NAMALWA (cell line): ENCODE measurements at places on chromosomes 5 and 9.

DNA sequence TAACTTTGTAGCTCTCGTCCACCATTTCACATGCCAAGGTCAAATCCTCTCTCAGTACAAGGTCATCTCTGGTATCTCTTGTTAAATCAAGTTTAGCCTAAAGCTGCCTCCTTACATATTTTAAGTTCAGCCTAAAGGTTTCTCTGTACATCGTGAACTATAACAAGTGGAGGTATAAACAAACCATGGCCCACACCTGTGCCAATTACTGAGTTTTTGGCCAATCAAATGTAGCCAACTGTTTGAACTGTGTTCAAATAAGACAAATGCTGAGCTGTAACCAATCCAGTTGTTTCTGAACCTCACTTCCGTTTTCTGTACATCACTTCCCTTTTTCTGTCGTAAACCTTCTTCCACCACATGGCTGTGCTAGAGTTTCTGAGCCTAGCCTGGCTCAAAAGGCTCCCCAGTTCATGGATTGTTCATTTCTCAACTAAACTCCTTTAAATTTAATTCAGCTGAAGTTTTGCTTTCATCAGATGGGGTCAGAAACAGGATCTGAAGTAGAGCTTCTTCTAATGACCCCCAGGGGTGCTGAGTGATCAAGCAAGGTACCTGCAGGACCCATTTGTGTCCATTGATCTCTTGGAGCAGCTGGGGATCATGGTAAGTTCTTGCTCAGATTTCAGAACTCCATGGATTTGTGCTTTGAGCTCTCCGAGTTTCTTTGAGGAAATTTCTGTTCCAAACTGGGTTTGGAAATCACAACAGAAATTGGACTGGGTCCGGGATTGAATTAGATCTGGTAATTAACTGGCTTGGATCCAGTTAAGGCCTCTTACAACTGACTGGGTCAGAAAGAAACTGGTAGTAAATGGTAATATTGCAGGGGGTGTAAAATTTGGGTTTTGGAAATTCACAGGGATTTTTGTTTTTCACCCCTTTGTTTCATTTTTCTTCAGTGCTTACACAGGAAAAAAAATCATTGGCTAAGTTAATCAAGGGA, 11.0 kb upstream of the NANS start:
- DNase-seq, result peak; percentile 97

DNA sequence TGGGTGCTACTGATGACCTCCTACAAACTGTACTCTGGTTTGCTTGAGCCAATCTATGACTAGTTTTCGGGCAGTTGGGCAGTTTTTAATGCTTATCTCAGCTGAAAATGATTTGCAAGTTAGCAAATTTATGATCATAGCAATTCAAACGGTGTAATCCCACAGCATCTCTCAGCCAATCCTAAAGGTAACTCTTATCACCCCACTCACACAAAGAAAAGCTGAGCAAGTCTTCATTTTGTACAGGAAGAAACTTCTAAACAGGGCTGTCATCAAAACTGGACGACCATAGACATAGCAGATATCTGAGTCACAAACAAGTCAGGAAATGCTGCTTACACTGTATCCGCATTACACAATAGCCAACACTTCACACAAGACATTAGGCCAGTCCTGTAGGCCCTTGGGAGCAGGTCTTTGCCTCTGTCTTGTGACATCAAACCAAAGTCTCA, 2.6 kb upstream of the ENC1 start:
- no peak for DNase-seq

DNA sequence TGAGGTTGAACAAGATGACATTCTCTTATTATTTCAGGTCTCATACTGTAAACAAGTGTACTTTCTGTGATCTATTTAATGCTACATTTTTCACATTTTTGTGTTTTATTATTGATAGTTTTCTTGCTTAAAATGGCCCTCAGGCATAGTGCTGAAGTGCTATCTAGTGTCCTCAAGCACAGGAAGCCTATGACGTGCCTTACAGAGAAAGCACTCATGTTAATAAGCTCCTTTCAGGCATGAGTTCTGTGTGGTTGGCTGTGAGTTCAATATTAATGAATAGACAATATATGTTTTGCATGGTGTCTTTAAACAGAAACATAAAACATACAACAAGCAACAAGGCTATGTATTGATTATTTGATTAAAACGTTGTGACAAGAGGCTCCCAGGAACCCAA, 450.1 kb downstream of the PLK2 start:
- no peak for DNase-seq

DNA sequence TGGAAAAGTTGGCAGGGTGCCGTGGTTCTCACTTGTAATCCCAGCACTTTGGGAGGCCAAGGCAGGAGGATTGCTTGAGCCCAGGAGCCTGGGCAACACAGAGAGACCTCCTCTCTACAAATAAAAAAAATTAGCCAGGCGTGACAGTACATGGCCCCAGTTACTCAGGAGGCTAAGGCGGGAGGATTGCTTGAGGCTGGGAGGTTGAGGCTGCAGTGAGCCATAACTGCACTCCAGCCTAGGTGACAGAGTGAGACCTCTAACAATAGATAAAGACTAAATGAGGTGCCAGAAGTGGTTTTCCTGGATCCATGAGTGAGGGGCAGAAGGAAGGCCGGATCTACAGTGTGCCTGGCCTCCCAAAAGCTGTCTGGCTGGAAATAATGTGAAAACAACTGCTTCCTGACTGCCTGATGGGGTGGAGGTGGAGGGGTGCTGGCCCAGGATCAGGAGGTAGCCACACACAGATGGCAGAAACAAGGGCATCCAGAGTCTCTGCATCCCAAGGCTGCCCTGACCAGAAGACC, 4.1 kb downstream of the SHB start:
- no peak for DNase-seq

DNA sequence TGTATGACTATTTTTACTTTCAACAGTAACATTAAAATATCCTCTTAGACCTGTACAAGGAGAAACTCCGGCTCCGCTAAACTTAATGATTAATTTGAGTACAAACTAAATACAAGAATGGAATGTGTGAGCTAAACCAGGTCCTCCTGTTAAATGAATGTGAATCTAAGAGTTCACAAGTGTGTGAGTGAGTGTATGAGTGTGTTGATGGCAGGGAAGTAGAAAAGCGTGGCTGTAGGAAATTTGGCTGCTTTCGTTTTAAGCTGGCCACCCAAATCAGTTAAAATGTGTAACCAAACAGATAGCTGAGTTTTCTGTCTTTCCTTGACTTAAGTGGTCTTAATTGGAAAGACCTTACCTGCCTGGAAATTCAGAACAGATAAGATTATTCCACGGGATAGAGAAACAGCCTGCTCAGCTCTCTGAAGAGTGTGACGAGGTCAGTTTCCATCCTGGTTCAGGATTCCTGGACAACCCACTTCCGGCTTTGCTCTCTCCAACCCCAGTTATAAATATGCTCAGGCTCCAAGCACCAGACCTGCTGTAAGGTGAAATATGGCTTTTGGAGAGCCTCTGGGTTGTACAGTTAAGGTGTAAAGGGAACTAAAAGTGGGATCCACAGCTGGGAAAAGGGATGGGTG, 908.6 kb upstream of the EDIL3 start:
- no peak for DNase-seq

GRCh38 chr5:1140171-1140817, 28.4 kb upstream of the SLC12A7 start:
- peak; percentile 97 for DNase-seq

- no peak for DNase-seq
These were observed 62.0 kb upstream of the RNU6ATAC start for GRCh38 chr9:134226221-134226930.

- no peak for DNase-seq
These were observed 91.1 kb upstream of the RANBP3L start for GRCh38 chr5:36392818-36393217.

DNA sequence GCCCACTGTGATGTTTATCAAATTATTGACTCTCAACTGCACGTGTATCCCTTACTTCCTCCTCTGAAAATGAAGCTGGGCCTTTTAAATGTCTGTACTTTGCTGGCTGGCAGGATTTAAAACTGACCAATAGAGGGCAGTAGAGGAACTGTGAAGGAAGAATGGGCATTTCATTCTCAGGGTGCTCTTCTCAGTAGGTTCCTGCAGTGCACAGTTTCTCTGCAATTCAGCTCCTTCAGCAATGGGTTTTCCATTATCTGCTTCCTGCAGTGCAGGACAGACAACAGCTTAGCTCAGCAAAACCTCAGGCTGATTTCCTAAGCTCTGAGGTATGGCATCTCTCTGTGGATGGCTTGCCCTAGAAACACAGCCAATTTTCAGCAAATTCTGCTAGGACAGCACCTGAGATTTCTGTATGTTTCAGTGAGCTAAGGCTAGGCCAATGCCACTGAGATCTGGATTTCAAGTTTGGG, 298.4 kb upstream of the PRDM9 start:
- DNase-seq, result peak; percentile 82
